ENCODE measurements at places on chromosomes 16 and 17.

DNA sequence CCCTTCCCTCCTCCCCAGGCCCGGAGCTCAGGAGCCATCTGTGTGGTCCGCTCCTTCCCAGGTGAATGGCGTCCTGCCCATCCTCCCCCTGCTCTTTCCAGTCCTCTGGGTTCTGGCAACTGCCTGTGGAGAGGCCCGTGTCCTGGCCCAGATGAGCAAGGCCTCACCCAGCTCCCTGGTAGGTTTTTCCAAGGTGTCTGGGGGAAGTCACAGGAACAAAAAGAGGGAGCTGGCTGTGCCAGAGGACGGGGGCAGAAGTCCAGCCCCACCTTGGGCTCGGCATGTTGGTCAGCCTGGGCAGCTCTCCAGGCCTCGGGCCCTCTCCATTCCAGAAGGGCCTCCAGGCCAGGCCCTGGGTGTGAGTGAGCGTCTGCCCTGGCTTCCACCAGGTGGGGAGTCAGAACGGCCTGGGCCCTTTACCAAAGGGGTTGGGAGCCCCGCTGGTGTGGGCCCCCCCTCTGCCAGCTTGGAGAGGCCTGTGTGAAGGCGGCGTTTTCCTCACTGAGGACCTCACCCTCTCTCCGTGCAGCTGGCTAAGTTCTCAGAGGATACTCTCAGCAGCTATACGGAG lies 25.1 kb downstream of the CASKIN2 start:
- DNase-seq: no peak

DNA sequence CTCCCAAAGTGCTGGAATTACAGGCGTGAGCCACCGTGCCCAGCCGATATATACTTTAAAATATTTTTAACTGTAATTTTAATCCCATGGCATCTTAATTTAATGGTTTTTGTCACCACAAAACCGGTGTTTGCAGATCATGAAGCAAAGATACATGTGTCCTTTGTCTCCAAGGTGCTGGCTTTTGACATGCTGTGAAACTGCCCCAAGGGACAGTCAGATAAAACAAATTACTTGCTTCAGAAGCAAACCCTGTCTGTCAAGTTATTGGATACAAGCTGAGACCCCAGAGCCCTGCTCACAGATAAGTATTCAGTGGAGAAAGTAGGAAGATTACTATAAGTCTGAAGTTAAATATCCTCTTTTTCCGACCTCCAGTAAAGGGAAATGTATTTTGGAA lies 39.8 kb downstream of the ARL4D start:
- DNase-seq: no peak

DNA sequence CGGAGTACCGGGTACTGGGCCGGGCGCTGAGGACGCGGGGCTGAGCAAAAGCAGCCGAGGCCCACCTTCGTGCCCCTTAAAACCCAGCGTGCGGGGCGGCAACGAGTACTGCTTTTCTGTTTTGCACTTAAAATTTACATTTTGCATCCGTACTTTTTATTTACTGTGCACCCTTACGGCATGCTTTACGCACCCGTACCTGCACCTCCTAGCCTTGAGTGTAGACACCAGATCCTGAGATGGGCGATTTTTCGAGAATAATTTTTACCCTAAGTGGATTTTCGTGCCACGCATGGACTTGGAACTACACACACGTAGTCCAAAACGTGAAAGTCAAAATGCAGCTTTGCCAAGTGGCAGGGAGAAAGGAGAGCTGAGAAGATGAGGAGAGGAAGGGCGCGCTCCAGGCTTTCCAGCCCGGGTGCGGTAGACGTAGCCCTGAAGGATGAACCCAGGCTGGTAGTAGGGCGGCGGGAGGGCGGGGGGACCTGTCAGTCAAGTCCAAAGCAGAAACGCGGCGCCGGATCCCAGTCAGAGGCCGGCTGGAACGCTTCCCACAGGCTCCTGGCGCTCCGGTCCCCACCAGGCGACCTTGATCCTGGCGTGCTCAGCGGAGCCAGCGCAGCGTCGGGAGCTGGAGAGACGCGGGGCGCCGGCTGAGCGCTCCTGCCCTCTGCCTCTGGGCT lies 1.2 kb upstream of the CBLN1 start:
- DNase-seq: no peak

DNA sequence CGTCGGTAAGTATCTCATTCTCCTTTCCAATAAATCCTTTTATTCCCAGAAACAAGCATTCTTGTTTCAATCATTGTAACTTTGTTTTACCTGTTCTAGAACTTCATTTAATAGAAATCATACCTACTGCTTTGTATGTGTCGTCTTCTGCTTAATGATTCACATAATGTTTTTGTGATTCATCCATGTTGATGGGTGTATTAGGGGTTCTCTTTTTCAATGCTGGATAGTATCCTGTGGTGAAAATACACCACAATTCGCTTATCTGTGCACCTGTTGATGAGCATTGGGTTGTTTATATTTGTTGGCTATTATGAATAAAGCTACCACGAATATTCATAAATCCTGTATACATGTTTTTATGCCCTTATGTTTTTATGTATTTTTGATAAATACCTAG lies 703.2 kb downstream of the MAF start:
- no peak for DNase-seq

- no peak for DNase-seq
Observed at GRCh38 chr16:78220571-78220970, 121.1 kb downstream of the WWOX start.

DNA sequence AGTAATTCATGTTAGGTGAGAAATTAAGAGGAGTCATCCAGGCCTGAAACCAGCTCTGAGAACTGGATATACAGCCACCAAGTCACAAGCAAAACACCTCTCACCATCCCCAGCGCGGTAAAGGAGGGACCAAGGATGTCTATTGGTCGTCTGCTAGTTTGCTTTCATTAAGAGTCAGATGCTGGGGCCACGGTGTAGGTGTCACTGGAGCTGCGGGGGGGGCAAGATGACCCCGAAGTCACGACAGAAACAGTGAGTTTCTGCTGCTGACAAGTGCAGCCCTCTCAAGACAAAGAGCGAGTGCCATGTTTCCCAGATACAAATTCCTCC lies 790 bp downstream of the NCBP3 start:
- DNase-seq: no peak

DNA sequence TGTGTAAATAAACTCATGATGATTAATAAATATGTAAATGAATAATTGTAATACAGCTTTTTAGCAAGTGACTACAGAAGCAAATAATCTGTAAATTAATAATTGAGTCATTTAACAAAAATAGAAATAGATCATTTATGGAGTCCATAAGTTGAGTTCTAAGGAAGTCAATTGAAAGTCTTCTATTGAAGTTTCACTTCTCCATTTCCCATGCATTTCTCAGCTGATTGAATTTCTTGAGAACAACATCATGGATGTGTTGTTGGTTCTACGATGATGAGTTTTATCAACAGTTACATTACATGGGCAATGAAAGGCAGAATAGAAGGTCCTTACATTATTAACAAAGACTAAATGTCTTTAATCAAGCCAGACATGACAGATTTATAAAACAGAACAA lies 290.4 kb downstream of the MAP2K6 start:
- DNase-seq: no peak

DNA sequence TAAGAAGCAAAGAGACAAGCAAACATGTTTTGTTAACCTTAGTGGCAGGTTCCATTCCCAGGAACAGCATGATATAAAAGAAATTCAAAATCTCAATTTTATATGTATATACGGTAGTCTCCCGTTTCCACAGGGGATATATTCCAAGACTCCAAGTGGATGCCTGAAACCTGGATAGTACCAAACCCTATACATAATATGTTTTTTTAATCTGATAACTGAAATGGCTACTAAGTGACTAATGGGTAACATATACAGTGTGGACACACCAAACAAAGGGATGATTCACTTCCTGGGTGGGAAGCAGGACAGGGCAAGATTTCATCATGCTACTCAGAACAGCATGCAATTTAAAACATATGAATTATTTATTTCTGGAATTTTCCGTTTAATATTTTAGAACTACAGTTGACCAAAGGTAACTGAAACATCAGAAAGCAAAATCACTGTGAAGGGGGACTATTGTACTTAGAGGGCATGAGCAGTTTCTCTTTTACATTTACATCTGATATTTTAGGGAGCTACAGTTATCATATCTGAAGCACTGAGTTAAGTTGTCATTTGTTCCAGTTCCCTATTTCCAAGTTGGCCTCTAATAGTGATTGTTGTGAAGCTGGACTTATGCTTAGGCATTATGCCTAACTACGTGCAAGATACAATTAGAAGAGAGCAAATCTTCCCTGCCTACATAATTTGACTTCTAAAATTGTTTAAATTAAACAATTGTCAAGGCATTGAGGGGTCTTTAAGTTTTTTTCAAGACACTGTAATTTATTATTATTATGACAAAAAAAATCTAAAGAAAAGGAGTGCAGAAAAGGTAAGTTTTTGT lies 34.1 kb upstream of the ABCA6 start:
- no peak for DNase-seq

DNA sequence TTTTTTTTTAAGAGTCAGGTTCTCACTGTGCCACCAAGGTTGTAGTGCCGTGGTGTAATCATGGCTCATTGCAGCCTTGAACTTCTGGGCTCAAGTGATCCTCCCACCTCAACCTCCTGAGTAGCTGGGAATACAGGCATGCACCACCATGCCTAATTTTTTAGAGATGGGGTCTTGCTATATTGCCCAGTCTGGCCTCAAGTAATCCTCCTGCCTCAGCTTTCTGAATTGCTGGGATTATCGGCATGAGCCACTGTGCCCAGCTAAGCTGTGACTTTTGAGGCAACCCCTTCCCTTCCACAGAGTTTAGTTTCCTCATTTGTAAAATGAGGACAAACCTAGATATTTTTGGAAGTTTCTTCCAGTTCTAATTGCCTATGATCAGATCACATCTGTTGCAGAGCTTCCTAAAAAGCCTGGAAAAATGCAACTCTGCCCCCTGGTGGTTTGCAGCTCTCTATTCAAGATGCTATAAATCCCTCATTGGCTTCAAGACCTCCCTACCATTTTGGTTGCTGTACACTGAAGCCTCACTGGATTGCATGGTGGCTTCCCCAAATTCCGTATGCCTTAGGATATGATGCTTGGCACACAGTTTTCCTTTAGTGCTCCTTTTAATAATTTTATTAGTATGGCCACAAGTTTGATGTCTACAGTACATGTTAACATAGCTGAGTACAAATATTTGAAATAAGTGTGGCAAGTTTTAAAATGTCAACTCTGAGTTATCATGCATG lies 19.3 kb downstream of the GDE1 start:
- peak; percentile 78 for DNase-seq

- DNase-seq: no peak
Observed at GRCh38 chr16:27405546-27406451, 3.8 kb downstream of the IL21R start.

GRCh38 chr17:40361925-40362695 lies 2.4 kb downstream of the GJD3 start:
- DNase-seq: no peak

- DNase-seq: no peak
Observed at GRCh38 chr17:78132084-78132676, 1.6 kb downstream of the TMC8 start.

DNA sequence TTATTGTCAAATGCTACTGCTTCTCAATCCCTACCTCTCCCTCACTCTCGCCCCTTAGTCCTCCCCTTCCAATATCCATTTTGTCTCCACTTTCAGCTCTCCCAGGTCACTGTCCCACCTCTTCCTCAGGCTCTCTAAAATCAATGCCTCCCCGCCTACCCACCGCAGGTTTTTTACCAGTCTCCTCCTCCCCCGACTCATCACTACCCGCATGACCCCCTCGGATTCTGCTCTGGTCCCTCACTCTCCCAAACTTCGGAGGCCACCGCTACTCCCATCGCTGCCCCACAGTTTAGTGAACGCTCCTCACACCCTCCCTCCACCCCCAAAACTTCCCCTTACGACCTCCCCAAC lies 513 bp downstream of the CRLF3 start:
- DNase-seq: no peak

GRCh38 chr17:48629411-48629759 lies 3.2 kb upstream of the HOXB9 start:
- no peak for DNase-seq

- no peak for DNase-seq
Observed at GRCh38 chr17:79902146-79902791, 63.0 kb upstream of the CBX4 start.

DNA sequence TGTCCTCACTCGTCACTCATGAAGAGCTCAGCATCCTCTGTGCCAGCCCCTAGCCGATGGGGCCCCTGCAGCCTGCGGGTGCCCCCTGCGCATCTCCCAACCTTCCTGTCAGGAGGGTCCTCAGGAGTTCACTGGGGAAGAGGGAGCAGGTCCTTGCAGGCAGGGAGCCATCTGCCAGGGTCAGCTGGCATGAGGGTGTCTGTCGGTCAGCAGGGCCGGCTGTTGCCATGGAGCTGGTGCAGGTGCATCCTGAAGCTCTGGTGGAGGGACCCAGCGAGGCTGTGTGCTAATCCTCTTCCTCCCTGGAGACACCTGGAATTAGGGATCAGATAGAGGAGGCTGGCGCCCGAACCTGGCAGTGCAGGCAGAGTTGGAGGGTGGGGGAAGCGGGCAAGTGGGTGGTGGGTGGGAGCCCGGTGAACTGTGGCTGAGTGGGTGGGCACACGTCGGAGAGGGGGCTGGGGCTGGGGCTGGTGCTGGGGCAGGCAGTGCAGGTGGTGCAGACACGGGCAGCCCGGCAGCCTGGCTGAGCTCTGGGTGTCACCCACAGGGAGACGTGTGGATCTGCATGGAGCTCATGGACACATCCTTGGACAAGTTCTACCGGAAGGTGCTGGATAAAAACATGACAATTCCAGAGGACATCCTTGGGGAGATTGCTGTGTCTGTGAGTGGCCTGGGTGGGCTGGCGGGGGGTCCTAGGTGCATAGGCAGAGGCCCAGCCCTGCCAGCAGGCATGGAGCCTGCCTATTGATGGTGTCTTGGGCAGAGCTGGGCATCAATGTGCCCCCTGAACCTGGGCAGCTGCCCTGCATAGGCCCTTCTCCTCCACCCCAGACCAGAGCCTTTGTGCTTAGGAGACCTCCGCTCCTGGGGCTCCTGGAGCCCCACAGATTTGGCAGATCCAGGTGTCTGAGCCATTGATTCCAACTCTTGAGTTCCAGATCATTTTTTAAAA lies 17.4 kb downstream of the MAP2K3 start:
- no peak for DNase-seq

DNA sequence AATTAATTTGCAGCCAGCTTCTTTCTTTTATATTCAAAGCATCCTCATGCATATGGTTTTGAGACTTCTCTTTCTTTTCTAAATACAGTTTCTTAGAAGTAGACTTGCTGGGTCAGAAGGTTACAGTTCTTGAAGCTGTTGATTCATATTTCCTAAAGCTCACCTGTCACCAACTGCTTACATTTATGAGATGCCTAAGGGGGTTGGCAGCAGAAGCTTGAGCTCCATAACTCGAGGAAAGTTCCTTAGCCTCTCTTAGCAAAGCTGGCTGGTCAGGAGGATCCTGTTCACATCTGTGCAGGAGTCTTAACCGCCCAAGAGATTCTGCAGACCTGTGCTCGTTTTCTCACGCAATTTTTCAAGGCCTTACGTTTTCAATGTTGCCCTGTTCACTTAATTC lies 218.8 kb downstream of the SNX29 start:
- no peak for DNase-seq

Data from type B pancreatic cell (in vitro differentiated cells).